ENCODE measurements at places on chromosomes 1 and 21.

- DNase-seq: no peak
Measured at GRCh38 chr1:110069404-110070281, 829 bp downstream of the ALX3 start.

GRCh38 chr1:57137980-57138379, 172.2 kb upstream of the C8B start:
- DNase-seq: no peak

DNA sequence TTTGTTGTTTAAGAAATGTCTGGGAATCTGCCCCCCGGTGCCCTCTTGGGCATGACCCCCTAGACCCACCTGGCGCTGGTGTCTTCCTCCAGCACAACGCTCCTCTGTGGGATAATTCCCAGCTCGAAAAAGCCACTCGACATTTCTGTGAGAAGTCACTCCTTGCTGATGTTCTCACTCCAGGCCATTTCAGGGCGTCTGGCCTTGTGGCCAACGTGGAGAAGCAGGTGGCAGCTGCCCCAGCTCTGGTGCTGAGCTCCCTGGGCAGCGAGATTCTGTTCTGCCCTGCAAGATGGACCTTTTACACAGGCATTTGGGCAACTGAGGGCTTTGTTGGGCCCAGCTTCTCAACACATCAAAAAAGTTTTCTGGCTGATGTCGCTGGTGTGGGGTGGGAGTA, 147.7 kb upstream of the WNT4 start:
- no peak for DNase-seq

GRCh38 chr21:36209626-36210171, 53.1 kb downstream of the DOP1B start:
- DNase-seq: peak; percentile 84

GRCh38 chr1:184567637-184568036, 180.8 kb downstream of the C1orf21 start:
- no peak for DNase-seq

DNA sequence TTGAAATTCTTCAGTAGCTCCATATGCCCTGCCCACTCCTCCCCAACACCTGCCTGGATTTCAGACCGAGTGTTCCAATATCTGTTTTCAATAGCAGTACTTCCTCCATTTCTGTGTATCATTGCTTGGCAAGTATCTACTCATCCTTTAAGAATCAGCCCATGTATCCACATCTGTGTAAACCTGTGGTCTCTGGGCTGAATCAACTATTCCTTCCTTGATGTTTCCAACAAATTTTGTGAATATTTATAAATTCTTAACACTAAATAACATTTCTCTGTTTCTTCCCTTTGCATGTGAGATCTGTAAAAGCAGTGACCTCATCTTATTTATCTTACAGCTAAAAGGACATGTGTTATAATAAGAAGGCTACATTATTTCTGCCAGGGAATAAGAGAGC, 26.0 kb upstream of the UAP1 start:
- DNase-seq: no peak

DNA sequence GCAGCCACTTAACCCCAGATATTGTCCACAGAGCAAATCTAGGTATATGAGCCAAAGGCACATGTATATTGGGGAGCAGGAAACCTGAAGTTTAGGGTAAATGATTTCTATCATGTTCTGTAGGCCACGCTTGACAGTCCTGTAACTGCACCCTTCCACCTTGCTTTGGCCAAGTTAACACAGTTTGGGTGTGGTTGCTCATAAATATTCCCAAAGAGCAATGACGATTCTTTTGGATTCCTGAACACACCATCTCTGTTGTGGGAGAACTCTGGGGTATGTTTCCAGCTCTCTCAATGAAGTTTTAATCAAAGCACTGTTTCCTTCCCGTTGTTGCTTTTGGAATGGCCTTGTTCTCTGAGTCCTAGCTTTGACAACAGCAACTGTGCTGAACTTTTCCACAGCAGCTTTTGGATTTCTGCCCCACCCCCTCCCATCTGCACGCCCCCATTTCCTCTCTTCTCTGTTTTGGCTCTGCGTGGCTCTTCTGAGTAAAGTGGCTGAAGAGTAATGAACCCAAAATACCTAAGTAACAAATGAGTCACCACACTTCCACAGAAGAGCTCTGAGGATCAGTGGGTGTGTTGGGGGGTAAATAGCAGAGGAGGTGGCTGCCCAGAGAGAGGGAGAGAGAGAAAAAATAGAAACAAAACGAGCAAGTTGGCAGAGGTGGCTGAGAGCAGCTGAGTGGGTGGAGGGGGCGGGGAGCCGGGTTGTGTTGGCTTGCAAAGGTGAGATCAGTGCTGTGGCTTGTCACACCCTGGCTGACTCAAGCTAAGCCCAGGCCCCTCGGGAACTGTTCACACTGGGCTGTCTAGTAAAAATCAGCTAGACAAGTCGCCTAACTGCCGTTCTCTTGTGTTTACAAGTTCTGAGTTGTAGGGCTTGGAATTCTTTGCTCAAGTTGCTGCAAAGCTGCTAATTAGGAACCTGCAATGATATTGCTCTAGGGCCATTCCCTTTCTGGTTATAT, 26.9 kb upstream of the RAP1A start:
- DNase-seq: peak; percentile 84

- no peak for DNase-seq
Measured at GRCh38 chr1:159940006-159940620, 5.3 kb downstream of the IGSF9 start.

DNA sequence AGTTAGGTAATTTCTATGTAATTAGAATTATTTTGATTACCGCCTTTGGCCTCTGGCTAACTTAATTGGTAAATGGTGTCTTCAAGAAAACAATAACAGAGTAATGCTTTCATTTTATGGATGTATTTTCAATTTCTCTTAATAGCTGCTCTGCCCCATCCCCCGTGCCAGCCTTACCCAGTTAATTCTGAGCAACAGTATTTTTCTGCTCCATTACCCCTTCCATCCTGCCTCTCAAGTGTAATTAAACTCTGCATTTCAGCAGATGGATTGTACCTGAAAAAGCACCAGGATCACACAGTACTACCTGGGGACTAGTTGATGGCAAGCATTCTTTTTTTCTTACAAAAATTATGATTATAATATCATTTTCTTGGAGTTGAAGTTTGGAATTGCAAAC, 104.2 kb downstream of the KIAA0319L start:
- no peak for DNase-seq

GRCh38 chr1:198641501-198641900, 2.7 kb downstream of the PTPRC start:
- DNase-seq: peak; percentile 89

- DNase-seq: no peak
Measured at GRCh38 chr1:19552291-19553010, 67.1 kb upstream of the CAPZB start.

DNA sequence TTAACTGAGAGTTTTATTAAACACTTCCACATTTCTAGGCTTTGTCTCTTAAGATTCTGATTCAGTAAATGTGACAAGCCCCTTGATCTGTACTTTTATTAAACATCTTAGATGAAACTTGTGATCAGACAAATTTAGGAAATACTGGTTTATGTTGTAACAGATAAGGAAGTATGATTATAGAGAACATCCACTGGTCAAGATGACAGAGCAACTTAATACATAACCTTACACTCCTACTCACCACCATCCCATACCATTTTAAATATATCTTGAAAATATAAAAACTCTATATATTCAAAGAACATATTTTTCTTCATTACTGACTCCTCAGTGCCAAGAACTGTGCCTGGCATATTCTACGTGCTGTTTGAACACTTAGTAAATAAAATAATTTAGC, 217.5 kb downstream of the LRRC40 start:
- no peak for DNase-seq

DNA sequence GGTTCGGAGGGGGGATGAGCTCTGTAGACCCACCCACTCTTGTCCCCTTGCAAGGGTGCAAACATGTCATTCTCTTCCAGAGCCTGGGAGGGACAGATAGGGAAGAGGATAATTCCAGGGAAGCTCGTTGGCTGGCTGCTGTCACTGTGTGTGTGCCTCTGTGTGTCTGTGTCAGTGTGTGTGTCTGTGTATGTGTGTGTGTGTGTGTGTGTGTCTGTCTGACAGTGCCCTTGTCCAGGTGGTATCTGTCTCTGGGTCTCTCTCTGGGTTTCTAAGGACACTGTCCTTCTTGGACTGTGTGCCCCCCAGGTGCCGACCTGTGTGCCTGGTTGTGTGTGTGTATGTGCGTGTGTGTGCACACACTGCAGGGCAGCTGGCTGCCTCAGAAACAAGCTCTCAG, 90.5 kb downstream of the ACTL8 start:
- DNase-seq: no peak

DNA sequence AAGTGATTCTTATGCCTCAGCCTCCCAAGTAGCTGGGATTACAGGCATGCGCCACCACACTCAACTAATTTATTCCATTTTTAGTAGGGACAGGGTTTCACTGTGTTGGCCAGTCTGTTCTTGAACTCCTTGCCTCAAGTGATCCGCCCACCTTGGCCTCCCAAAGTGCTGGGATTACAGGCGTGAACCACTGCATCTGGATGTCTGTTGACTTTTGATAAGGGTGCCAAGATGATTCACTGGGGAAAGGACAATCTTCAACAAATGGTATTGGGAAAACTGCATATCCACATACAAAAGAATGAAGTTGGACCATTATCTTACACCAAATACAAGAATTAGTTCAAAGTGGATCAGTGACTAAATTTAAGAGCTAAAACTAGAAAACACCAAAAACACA, 19.8 kb downstream of the RO60 start:
- DNase-seq: no peak

DNA sequence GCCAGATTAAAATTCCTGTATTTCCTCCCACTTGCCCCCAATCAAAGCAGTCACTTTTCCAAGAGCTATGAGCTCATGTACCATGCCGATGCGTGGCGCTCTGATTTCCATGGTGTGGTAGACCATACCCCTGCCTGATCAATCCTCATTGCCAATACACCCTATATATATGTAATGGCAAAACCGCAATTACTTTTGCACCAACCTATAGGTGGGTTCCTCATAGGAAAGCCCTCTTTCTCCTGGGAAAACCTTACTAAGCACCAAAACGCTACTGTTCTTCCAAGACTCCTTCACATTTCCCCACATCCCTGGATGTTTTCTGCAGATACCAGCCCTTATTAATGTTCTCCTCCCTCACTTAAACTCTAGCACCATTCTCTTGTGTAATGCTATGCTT, 11.0 kb downstream of the KCNJ6 start:
- DNase-seq: no peak

DNA sequence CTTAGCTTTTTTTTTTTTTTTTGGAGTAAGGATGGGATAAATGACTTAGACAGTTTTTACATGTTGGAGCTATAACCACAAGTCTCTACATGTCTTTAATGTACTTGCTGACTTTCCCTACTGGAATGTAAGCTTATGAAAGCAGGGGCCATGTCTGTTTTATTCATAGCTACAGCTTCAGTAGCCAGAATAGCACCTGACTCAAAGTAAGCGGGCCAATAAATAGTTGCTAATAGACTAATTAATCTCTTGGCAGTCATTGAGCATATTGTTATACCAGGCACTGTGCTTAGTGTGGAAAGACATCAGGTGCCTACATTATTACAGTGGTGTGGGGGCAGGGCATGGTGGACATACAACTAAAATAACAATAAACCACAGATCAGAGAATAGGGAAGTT, 84.4 kb upstream of the HOOK1 start:
- DNase-seq: no peak

DNA sequence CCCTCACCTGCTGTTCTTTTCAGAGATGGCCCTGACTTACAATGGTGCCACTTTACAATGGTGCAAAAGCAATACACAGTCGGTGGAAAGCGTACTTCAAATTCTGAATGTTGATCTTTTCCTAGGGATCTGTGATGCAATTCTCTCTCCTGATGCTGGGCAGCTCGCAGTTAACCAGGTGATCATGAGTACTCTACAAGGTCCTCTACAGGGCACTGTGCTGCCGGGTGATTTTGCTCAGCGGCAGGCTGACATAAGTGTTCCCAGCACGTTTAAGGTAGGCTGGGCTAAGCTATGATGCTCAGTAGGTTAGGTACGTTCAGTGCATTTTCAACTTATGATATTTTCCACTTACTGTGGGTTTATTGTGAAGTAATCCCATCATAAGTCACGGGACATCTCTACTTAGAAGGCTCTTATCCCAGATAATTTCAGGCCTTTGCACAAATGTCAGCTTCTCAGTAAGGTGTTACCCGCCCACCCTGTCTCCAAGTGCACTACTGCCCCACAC, 126.5 kb downstream of the KCNN3 start:
- DNase-seq: no peak

DNA sequence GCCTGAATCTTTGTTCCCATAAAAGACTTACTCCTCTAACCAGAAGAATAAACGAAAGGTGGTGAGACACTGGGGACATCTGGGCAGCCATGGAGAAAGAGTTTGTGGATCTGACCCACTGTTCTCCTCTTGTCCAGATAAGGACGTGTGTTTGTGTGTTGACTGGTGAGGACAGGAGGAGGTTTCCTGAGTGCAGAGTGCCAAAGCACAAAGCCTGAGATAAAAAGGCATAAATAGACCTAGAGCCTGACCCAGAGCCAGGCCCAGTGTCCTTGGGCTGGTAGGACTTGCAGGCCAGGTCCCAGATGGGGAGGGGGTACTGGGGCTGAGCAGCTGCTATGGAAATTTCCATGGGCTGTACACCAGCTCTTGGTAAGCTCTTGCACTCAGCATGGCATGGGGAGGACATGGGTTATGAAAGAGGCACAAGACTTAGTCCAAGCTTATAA, 19.6 kb upstream of the COQ8A start:
- no peak for DNase-seq

GRCh38 chr1:205447457-205448341, 8.1 kb downstream of the BLACAT1 start:
- no peak for DNase-seq

DNA sequence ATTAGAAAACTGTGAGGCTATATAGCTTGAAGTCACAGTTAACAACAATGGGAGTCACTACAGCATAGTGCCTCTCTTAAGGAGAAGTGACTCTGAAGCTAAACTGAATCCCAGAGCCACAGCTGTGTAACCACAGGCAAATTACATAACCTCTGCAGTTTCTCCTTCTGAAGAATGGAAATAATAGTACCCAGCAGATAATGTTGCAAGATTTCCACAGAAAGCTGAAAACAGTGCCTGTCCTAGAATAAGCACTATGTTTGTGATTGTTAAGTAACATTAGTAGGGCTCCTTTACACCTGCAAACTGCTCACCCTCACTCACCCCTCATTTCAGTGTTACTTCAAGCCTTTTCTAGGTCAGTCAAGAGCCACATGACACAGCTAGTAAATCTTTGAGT, 886.7 kb downstream of the PLA2G4A start:
- DNase-seq: peak; percentile 71

DNA sequence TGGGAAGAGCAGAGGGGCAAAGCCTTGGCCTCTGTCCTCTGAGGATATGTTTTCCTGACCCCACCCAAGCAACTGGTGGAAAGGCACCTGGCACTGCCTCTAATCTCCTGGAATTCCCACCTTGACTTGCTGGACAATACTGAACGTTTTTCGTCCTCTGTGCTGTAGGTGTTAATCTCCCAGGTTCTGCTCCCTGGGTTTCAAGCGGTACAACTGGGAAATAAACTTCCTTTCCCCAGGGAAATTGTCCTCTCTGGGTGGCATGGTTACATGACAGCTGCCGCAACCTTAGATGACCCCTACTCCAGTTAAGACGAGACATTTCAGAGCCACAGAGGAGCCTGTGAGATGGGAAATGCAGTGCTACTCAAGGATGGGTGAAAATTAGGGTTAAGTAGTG, 57.3 kb upstream of the BCAR3 start:
- DNase-seq: no peak

GRCh38 chr21:33840771-33841170, 74.8 kb downstream of the ATP5PO start:
- DNase-seq: no peak

GRCh38 chr1:54429838-54430237, 23.6 kb upstream of the SSBP3 start:
- no peak for DNase-seq

GRCh38 chr1:157540852-157541251, 11.5 kb downstream of the FCRL5 start:
- no peak for DNase-seq

Data from Karpas-422 (cell line).